ENCODE measurements at places on chromosomes 12 and 14. TPM values are rescaled to one million over a fixed set of nuclear protein-coding genes. Genes with fewer than 3 reads are reported as not detected.

Gene KRT79
- not detected for total RNA-seq

Gene OR6C2
- not detected for total RNA-seq

Gene EFS
- total RNA-seq: not detected

Gene GSC
- 0.59 TPM for total RNA-seq

Gene CD4
- 154 TPM for total RNA-seq

Gene HOXC6
- total RNA-seq: not detected

Gene ISM2
- total RNA-seq: not detected

- H3K27ac ChIP-seq: no peak overlapping the region
- H3K4me3 ChIP-seq: no peak overlapping the region
- no peaks in the 10 kb centered on the region for H3K36me3 ChIP-seq
- peaks cover 12% of the 10 kb centered on the region for H3K4me1 ChIP-seq
- no peak for DNase-seq
- H3K27me3 ChIP-seq: no peaks in the 10 kb centered on the region
Measured at GRCh38 chr12:67354966-67355365, 85.8 kb downstream of the CAND1 start.

DNA sequence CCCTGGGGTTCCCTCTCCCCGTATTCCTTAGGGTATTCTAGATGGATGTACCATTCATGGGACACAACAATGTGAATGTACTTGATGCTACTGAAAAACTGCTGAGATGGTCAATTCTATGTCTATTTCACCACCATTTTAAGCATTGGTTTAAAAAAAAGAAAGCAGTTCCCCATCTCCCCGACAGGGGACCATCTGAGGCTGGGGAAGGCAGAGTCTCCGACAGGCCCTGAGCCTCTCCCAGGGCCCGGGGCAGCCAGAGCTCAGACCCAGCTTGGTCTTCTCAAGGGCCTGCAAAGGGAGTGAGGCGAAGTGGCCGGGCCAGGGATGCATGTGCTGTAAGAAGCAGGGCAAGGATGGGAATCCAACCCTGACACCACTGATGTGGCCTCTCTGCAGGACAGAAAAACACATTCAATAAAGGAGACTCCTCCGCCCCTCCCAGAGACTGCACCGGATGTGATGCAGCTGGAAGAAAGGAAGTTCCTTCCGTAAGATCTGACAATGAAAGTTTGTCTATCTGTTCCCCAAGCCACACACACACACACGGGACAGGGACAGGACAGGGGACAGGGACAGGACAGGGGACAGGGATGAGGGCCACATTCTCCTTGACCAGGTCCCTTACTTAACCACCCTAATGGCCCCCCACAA is 234.1 kb downstream of the BCL11B start:
- no peak overlapping the region for H3K4me3 ChIP-seq
- H3K36me3 ChIP-seq: no peaks in the 10 kb centered on the region
- no peak overlapping the region for H3K27ac ChIP-seq
- no peak for DNase-seq
- H3K4me1 ChIP-seq: no peaks in the 10 kb centered on the region
- no peaks in the 10 kb centered on the region for H3K27me3 ChIP-seq

GRCh38 chr12:26402648-26403047 is 207.3 kb downstream of the SSPN start:
- H3K4me3 ChIP-seq: no peak overlapping the region
- peaks cover 7% of the 10 kb centered on the region for H3K36me3 ChIP-seq
- DNase-seq: no peak

DNA sequence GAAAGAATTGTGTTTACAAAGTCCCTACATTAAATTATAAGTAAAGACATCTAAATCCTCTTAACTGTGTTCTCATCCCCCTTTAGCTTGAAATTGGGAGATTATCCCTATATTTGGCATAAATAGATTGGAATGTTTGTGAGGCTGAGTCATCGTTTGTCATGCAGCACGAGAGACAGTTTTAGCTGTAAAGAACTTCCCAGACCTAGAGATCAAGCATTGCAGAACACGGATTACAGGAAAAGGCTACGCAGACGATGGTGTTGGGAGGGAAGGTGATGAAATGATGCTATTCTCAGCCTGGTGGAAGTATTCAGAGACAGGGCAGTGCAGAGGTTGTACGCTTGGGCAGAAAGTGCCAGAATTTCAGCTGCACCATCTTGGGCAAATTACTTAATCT is 93.8 kb downstream of the PTPRB start:
- no peak overlapping the region for H3K4me3 ChIP-seq
- H3K27ac ChIP-seq: no peak overlapping the region
- no peak for DNase-seq
- H3K36me3 ChIP-seq: no peaks in the 10 kb centered on the region

GRCh38 chr12:40959041-40959440 is 229.1 kb upstream of the PDZRN4 start:
- H3K27me3 ChIP-seq: no peaks in the 10 kb centered on the region
- no peaks in the 10 kb centered on the region for H3K4me1 ChIP-seq
- H3K27ac ChIP-seq: no peak overlapping the region

GRCh38 chr14:77377502-77377844 is 294 bp downstream of the SAMD15 start:
- no peaks in the 10 kb centered on the region for H3K36me3 ChIP-seq
- DNase-seq: no peak
- peak overlapping the region; percentile 95 for H3K4me3 ChIP-seq
- no peak overlapping the region for H3K27ac ChIP-seq

DNA sequence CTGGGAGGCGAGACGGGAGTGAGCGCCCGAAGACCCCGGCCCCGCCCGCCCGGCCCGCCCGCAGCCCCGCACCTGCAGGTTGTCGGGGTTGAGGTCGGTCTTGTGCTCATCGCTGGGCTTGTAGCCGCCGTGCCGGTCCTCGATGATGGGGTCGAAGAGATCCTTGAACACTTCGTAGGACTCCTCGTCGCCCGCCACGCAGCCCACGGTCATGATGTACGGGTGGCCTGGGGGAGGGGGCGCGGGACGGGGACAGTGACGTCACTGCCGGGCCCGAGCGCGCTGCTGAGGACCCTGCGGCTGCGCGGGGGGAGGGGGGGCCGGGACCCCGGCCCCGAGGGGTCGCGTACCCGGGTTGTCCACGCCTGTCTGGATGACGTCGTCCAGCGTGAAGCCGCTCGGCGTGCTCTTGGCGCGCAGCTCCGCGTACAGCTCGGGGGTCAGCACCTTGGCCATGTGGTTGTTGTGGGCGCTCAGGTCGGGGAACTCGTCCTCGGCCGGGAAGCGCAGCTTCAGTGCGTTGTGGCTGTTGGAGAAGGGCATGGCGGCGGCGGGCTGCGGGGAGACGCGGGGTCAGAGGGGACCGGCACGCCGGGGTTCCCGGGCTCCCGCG is 573 bp downstream of the CKB start:
- H3K36me3 ChIP-seq: no peaks in the 10 kb centered on the region
- peaks cover 58% of the 10 kb centered on the region for H3K27me3 ChIP-seq
- H3K27ac ChIP-seq: no peak overlapping the region
- no peak for DNase-seq
- peaks cover 47% of the 10 kb centered on the region for H3K4me1 ChIP-seq

- no peaks in the 10 kb centered on the region for H3K27me3 ChIP-seq
- no peak for DNase-seq
- no peak overlapping the region for H3K4me3 ChIP-seq
- peaks cover 9% of the 10 kb centered on the region for H3K36me3 ChIP-seq
- H3K27ac ChIP-seq: no peak overlapping the region
Measured at GRCh38 chr12:68823696-68824095, 15.7 kb downstream of the MDM2 start.

GRCh38 chr12:89571491-89572195 is 45.8 kb upstream of the POC1B start:
- no peak for DNase-seq
- H3K4me1 ChIP-seq: no peaks in the 10 kb centered on the region
- H3K27ac ChIP-seq: no peak overlapping the region
- no peaks in the 10 kb centered on the region for H3K36me3 ChIP-seq
- no peaks in the 10 kb centered on the region for H3K27me3 ChIP-seq

GRCh38 chr14:55370883-55371455 is 40.7 kb downstream of the ATG14 start:
- peaks cover 5% of the 10 kb centered on the region for H3K36me3 ChIP-seq
- DNase-seq: no peak
- no peaks in the 10 kb centered on the region for H3K27me3 ChIP-seq
- peaks cover 17% of the 10 kb centered on the region for H3K4me1 ChIP-seq

GRCh38 chr12:56601503-56601902 is 28.6 kb downstream of the BAZ2A start:
- H3K27me3 ChIP-seq: no peaks in the 10 kb centered on the region
- peaks cover 31% of the 10 kb centered on the region for H3K36me3 ChIP-seq
- no peak overlapping the region for H3K27ac ChIP-seq
- DNase-seq: peak; percentile 15
- no peaks in the 10 kb centered on the region for H3K4me1 ChIP-seq

- no peaks in the 10 kb centered on the region for H3K27me3 ChIP-seq
- no peaks in the 10 kb centered on the region for H3K4me1 ChIP-seq
- peak overlapping the region; percentile 39 for H3K4me3 ChIP-seq
- H3K27ac ChIP-seq: no peak overlapping the region
Measured at GRCh38 chr12:32390572-32391219, 8.7 kb upstream of the FGD4 start.

DNA sequence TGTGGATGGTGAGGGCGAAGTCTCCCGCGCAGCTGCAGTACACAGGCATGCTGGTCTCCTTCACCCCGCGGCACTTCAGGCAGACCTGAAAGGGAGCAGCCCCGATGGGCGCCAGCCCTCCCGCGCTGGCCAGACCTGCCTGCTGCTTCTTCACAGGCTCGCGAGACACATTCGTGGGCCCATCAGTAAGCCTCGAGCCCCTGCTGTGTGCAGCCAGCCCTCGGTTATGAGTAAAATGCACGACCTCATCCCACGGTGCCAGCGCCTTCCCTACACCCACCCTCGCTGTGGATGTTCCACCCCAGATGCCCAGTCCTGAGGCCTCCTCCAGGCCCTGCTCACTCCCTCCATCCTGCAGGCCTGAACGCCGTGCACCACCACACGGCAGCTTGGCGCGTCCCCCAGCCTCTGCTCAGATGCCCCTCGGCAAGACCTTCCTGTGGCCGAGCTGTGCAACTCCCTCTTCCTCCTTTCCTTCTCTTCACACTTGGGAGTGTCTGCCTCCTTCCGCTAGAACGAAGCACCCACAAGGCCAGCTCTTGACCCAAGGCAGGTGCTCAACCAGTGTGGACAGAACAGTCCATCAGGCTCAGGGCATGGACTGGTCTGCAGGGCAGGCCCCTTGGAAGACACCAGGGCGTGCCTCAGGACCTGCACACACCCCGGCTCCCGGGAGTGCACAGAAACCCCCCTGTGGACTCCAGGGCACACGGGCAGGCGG is 6.5 kb downstream of the P2RX2 start:
- H3K4me1 ChIP-seq: no peaks in the 10 kb centered on the region
- H3K4me3 ChIP-seq: no peak overlapping the region
- H3K27ac ChIP-seq: no peak overlapping the region

DNA sequence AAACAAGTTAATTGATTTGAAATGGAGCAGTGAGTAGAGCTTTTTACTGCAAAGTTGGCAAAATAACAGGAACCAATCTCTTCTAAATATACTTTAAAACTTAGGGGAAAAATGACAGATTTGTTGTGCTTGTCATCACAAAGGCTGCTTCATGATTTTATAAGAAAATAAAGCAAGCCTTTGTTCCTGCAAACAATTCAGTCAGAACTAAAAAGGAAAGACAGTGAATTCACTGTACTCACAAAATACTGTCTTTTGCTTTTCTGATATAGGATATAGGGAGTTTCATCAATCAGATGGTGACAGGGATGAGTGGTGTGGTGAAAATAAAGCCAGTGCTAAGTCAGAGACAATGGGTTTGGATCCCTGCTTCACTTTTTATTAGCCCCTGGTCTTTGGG is 126.0 kb downstream of the HELB start:
- DNase-seq: no peak
- no peak overlapping the region for H3K4me3 ChIP-seq
- no peaks in the 10 kb centered on the region for H3K4me1 ChIP-seq
- no peaks in the 10 kb centered on the region for H3K36me3 ChIP-seq
- H3K27ac ChIP-seq: no peak overlapping the region
- no peaks in the 10 kb centered on the region for H3K27me3 ChIP-seq

GRCh38 chr12:116146386-116146785 is 131.1 kb downstream of the MED13L start:
- H3K27me3 ChIP-seq: no peaks in the 10 kb centered on the region
- H3K27ac ChIP-seq: no peak overlapping the region
- DNase-seq: no peak
- H3K36me3 ChIP-seq: no peaks in the 10 kb centered on the region
- peaks cover 12% of the 10 kb centered on the region for H3K4me1 ChIP-seq

DNA sequence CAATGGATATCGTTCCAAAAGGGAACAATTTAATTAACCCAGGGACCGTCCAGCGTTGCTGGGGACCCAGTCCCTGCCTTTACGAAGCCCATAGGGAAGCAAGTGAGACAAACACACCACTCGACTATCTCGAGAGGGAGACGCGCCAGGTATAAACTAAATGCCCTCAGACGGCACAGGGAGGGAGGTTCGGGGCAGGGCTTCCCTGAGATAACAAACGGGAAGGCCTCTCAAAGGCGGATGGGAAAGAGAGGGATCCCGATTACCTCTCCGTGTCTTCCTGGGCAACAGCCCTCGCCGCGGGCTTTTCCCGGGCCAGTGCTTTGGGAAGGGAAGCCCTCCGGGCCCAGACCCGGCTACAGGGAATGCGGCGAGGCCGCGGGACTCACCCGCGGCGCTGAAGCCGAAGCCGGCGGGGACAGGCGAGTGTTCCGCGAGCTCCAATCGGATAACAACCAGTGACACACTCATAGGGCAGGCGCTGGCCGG is 390 bp downstream of the BRAP start:
- peak overlapping the region; percentile 92 for H3K4me3 ChIP-seq
- H3K27ac ChIP-seq: peak overlapping the region; percentile 60
- no peaks in the 10 kb centered on the region for H3K27me3 ChIP-seq
- H3K36me3 ChIP-seq: peaks cover 3% of the 10 kb centered on the region
- DNase-seq: no peak

DNA sequence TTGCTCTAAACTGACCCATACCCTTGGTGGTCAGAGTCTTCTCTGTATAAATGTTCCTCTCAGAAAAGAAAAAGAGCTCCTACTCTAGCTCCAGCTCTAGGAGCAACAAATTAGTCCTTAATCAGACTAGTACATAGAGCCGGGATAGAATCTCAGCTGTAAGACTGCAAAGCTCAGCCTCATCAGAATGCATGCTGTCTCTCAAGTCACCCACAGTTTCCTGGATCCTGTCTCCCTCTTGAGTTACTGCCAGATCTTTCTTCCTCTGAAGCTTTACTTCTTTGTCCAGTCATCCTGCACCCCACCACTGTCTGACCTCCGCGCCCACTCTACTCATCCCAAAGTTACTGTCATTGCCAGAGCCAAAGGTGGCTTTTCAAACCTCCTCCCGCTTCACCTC is 139.3 kb upstream of the PRMT8 start:
- DNase-seq: no peak
- H3K27me3 ChIP-seq: no peaks in the 10 kb centered on the region
- H3K4me1 ChIP-seq: no peaks in the 10 kb centered on the region
- H3K36me3 ChIP-seq: no peaks in the 10 kb centered on the region

DNA sequence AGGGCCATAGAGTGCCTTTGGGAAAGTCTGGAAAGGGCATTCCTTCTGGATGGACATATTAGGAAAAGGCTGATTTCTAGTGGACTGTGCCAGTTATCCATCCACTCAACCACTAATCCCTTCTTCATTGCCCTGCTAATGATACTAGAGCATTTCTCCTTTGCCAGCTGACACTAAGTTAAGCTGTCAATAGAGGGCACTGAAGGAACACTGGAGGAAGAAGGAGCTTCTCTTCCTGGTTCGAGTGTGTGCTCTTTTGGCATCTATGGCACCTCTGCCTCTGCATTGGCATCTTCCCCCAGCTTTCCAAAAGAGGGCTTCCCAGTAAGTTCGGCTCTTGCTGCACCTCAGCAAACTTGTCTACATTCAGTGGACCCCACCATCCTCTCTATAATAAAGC is 165.4 kb downstream of the DERA start:
- H3K27me3 ChIP-seq: no peaks in the 10 kb centered on the region
- DNase-seq: no peak
- H3K36me3 ChIP-seq: no peaks in the 10 kb centered on the region

Measured in T-cell (primary cell).